ENCODE measurements at places on chromosomes 4 and X.

DNA sequence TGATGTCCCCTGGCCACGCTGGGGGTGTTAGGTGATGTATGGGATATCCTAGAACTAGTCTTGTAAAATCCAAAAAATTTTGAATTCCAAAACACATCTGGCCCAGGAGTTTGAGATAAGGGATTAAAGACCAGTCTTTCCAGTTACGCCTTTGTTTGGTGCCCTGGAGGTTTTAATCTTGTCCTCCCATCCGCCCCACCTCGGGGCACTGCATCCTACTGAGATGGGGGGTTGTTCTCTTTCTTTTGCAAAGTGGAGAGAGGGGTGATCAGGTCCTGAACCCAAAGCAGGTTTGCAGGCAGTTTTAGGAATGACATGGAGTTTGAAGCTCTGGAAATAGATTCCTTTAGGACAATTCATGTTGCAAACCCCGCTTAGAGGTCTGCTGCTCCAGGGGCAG, 1.8 kb downstream of the SUV39H1 start:
- no peak for DNase-seq

DNA sequence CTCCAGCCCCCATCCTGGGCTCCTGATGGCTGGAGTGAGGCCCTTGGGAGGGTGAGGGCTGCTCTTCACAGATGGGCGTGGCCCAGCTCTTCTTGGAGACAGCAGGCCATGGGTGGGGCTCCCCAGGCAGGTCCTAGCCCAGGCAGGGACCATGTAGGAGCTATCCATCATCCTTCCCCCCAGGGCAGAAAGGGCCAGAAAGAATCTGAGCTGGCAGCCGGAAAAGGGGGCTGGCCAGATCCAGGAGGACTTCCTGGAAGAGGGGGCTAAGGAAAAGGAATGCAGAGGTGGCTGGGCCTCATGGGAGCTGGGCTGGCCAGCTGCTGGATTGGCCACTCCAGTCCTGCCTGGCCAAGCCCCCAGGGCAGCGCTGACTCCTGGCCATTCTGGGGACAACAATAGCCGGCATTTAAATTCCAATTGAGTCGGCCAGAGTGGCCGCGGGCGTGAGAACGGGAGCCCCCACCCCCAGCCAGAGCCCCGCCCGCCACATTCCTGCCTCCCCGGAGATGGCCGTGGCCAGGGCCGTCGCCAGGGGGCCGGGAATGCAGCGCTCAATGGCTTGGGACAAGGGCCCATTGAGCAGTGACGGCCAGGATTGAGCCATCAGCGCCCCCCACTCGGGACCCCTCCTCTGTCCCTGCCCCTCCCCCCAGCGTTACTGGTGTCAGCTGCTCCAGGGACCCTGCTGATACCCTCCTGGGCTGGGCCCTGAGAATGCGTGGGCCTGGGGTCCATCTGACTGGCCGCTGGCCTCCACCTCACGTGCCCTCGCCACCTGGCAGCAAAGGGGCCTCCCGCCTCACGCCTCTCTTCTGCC, 15.1 kb upstream of the FGFR3 start:
- no peak for DNase-seq

DNA sequence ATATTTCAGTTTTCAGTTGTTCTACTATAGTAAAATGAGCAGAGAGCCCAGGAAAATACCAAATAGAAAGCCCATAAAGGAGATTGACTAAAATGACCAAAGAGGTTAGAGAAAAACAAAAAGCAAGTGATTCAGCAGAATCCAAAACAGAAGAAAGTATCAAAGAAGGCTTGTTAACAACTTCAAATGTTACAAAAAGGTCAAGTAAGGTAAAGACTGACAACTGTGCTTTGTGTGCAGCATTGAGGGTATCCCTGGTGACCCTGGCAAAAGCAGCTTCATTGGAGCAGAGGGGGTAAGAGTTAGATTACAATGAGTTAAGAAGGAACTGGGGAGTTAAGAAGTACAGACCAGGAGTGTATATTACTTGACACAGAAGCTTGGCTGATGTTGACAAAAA, 317.9 kb downstream of the OPHN1 start:
- DNase-seq, result no peak

- no peak for DNase-seq
Measured at GRCh38 chr4:23911675-23912455, 22.0 kb upstream of the PPARGC1A start.

DNA sequence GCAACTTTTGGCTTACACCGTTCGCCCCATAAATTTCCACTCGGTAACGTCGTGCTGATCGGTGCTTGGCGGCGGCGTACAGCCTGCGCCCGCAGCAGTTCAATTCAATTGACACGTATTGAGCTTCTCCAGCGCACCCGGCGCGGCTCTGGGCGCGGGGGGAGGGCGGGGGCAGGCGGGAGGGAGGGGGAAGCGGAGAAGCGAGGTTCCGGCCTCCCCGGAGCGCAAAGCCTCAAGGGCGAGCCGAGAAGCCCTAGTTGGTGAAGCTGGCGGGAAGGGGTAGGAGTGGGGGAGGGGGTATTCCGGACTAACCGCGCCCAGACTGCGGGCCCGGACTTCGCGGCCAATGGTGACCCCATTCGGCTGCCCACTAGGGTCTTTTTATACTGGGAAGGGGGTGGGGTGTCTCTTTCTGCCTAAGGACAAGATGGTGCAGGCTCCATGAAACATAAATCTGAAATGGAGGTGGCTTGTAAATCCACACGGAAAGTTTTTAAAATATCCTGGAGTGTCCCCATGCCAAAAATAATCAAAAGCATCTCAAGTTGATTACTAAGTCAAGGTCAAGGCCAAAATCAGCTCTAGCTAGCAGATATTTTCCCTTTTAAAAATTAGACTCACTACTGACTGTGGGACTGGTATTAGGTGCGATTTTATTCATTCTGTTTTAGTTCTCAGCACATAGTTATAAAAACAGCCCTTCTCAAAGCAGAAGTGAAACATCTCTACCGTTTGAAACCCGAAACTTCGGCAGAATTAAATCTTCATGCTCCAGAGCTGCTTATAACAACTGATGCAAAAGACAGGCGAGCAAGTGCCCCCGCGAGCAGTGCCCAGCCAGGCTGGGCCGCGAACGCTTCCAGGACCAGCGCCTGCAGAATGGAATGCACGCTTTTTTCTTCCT, 1.5 kb upstream of the BCOR start:
- no peak for DNase-seq

DNA sequence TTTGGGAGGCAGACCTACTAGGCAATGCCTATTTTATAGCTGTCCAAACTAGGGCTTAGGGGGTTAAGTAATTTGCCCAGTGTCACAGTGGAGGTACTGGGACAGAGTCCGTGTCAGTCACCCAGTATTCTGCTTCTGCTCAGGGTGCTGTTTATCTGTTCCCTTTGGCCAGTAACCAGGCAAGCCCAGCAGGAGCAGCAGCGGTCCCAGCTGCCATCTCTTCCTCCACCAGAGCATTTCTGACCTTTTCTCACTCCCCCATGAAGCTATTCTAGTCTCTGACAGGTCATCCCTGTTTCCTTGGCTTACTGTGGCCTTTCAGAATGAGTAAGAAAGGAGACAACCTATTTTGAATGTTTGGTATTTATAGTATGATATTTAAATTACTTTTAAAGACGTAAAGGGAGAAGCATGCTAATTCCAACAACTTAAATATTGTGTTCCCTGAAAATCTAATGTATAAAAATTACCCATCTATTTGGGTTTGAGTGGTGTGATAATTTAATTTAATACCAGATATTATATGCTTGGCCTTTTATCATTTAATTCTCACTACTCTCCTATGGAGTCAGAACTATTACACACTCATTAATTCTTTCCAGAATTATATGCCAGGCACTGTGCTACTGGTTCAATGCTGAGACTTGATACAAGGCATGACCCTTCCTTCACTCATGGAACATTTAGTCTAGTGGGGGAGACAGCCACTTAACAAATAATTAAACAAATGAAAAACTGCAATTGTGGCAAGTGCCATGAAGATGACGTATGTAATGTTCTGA, 60.6 kb downstream of the RPS6KA3 start:
- no peak for DNase-seq

DNA sequence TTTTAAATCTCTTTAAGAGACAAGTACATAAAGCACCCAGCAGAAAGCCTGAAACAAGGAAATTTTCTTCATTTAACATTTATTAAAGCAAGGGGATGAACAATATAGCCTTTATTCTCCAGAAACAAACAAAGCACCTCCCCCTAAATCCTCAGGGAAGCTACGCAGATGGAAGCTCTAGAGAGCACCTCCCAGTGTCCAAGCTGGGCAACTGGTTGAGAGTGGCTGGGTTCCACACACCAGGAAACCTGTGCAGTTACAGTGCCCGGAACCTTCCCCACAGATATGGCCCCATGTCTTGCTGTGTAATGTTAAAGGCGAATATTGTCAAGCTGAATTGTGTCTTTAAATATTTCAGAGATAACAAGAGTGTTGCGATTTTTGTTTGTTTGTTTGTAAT, 8.9 kb upstream of the TRIML1 start:
- DNase-seq, result no peak

GRCh38 chrX:129980001-129980401, 2.4 kb upstream of the BCORL1 start:
- DNase-seq, result no peak

GRCh38 chr4:153471698-153472093, 5.5 kb downstream of the TMEM131L start:
- DNase-seq, result no peak

DNA sequence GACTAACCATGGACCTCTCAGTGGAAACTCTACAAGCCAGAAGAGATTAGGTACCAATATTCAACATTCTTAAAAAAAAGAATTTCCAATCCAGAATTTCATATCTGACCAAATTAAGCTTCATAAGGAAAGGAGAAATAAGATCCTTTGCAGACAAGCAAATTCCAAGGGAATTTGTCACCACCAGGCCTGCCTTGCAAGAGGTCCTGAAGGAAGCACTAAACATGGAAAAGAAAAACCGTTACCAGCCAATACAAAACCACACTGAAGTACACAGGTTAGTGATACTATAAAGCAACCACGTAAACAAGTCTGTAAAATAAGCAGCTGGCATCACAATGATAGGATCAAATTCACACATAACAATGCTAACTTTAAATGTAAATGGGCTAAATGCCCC, 156.6 kb downstream of the FAM13A start:
- no peak for DNase-seq

- no peak for DNase-seq
Measured at GRCh38 chrX:39513836-39514235, 583.9 kb downstream of the BCOR start.

GRCh38 chr4:78002260-78002659, 54.9 kb upstream of the FRAS1 start:
- no peak for DNase-seq

DNA sequence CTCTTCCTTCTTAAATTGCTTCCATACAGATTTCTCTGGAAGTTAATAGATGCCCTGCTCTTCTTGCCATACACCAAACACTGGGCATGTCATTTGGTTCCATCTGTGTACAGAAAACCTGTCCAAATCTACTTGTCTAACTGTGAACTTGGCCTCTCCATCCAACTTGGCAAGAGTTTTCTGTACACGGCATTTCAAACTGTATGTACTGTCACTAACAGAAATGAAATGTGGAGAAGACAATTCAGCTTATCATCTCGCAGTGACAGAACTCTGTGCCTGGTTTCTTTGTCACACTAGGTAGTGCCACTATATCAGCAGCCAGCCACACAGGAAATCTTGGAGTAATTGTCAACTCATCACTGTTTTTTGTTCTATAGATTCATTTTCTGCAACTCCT, 58.2 kb downstream of the CXXC4 start:
- no peak for DNase-seq

- no peak for DNase-seq
Measured at GRCh38 chrX:141791856-141792255, 46.3 kb upstream of the MAGEC3 start.

GRCh38 chr4:4873203-4873602, 13.7 kb downstream of the MSX1 start:
- peak; percentile 33 for DNase-seq

DNA sequence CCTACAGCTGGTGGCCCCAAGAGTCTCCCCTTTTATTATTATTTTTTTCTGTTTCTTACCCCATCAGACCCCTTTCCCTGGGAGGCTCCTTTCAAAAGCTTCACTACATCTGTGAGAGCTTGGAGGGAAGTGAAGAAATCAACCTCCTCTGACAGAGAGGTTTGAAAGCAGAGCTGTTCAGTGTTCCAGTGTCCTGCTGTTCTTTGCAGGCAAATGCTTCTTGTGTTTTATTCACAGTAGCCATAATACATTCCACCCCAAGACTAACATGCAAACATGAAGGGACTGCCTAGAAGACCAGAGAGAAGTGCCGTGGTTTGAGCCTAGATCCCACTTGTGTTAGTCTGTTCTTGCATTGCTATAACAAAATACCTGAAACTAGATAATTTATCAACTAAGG, 192.1 kb downstream of the PTTG2 start:
- no peak for DNase-seq

GRCh38 chrX:27998666-27999065, 17.4 kb upstream of the DCAF8L1 start:
- DNase-seq, result no peak

- DNase-seq, result no peak
Measured at GRCh38 chr4:34466411-34466810, 1777.9 kb downstream of the ARAP2 start.

- no peak for DNase-seq
Measured at GRCh38 chr4:4326166-4326565, 36.1 kb downstream of the ZBTB49 start.

DNA sequence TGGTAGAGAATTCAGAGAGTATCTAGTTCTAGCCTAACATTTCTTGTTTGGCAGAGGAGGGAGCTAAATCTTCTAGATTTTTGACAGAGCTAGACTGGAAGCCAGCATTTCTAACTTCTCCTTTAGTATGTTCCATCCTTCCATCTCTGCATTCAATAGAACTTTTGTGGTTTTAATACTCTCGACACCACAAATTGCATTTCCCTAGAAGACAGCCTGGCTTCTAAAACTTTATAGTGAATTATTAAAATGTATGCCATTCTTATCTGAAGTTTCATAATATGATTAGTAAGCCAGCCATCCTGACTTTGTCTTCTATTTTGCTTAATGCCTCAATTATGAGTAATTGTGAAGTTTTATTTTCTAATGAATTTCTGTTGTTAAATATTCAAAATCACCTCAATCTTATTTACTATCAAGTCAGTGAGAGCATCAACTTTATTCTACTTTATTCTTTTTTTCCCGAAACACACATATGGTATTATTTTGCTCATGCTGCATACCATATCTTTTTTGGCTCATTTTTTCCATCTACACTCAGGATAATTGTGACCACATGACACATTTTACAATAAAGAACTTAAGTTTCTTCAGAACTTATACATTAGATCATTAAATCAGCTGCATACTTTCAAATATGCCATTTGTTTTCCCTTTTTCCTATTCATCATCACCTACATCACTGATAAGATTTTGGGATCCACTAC, 30.2 kb downstream of the EDNRA start:
- no peak for DNase-seq

DNA sequence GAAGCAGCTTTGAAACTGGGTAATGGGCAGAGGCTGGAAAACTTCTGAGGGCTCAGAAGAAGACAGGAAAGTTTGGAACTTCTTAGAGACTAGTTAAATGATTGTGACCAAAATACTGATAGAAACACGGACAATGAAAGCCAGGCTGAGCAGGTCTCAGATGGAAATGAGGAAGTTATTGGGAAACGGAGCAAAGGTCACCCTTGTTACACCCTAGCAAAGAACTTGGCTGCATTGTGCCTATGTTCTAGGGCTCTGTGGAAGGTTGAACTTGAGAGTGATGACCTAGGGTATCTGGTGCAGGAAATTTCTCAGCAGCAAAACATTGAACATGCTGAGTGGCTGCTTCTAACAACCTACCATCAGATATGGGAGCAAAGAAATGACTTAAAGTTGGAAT, 50.8 kb upstream of the FBXW7 start:
- peak; percentile 14 for DNase-seq

GRCh38 chrX:47180346-47180745, 13.3 kb upstream of the UBA1 start:
- DNase-seq, result no peak

GRCh38 chrX:118211891-118212816, 95.5 kb upstream of the KLHL13 start:
- no peak for DNase-seq

GRCh38 chr4:106366026-106366425, 2.6 kb downstream of the GIMD1 start:
- DNase-seq, result no peak
